ENCODE measurements at places on chromosomes 7 and 10.

DNA sequence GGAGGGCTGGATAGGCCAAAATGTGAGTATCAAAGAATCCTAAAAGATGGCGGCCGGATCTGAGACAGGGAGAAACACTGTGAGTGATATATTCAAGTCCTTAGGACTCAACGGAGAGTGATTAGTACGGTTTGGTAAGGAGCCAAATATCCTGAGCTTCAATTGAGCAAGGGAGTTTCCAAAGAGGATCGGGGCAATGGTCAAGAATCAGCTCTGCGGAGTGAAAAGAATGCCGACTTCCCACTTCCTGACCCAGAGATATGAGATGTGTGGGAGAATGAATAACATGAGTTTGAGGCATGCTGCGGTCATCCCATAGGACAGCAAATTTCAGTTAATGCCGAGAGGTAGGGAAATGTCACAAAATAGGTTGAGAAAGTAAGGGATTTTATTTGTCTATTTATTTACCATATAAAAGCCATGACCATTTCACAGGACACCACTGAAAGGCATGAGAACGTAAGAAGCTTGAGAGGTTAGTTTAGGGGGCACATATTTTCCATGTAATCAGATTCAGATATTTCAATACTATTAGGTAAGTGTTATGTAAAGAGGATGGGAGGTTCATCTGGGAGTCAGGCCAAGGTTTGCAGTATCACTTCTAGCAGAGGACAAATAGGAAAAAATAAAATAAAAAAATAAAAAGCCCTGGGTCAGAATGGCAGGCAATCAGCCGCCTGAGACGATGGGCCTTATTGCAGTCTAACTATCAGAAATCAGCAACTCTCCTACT is 165.6 kb downstream of the HGF start:
- no peak for DNase-seq

DNA sequence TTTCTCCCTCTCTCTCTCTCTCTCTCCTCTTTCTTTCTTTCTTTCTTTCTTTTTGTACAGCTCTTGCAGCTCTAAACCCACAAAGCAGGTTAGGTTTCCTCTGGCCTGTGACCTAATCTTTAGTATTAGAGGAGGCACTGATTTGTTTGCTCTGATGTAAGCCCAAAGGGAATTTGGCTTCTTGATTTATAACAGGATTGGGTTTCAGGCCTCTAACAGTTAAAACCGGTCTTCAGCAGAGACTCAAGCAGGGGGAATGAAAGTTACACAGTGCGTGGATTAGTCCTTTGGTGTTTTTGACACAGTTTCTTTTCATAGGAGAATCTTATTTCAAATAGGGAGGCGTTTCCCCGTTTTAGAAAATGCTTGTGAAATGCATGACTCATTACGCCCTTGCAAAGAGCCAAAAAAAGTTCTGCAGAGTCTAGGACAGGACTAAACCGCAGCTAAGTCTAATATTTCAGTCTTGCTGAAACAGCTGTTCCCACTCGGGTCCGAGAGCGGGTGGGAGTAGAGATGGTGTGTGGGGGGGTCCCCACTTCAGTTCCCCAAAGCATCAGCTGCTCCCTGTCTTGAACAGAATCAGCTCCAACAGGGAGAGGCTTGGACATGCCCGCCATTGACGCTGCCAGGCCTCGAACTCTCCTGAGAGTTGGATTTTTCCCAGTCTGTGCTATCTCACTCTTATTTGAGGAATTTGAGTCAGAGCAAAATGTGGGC is 296.5 kb upstream of the PITRM1 start:
- DNase-seq, result peak; percentile 81

DNA sequence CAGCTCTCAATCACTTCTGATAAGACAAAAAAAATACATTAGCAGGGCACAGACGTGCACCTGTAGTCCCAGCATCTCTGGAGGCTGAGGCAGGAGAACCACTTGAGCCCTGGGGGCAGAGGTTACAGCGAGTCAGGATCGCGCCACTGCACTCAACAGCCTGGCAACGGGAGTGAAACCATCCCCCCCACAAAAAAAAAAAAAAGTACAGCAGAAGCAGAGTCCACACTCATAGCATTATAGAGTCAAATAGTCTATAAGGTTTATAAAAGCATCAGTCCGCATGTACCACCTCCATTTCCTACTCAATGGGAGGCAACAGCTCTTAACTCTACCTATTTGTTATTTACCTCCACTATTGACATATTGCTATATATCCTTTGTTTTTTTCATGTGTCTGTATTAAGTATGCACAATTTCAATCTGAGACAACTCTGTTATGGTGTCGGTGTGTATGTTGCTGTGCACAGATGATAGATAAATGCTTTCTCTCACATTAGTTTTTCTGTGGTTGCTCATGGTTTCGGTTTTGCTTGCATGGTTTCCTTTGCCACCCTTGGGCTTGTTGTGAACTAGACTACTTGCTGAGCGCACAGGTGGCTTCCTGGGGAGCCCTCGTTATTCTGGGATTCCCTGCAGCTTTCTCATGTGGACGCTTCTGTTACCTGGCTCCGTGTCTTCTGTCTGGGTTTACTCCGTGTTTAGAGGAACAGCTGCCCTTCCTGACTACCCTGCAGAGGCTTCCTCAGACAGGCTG is 40.4 kb downstream of the PROSER2 start:
- no peak for DNase-seq

- peak; percentile 23 for DNase-seq
Observed at GRCh38 chr10:62815381-62816075, 638 bp downstream of the EGR2 start.

- DNase-seq, result no peak
Observed at GRCh38 chr10:70330671-70331070, 46.9 kb upstream of the NPFFR1 start.

Data from NB4 (cell line).